Glutamatergic neuron (in vitro differentiated cells): ENCODE measurements at places on chromosomes 6 and 20. TPM values are rescaled to one million over a fixed set of nuclear protein-coding genes. Genes with fewer than 3 reads are reported as not detected.

DNA sequence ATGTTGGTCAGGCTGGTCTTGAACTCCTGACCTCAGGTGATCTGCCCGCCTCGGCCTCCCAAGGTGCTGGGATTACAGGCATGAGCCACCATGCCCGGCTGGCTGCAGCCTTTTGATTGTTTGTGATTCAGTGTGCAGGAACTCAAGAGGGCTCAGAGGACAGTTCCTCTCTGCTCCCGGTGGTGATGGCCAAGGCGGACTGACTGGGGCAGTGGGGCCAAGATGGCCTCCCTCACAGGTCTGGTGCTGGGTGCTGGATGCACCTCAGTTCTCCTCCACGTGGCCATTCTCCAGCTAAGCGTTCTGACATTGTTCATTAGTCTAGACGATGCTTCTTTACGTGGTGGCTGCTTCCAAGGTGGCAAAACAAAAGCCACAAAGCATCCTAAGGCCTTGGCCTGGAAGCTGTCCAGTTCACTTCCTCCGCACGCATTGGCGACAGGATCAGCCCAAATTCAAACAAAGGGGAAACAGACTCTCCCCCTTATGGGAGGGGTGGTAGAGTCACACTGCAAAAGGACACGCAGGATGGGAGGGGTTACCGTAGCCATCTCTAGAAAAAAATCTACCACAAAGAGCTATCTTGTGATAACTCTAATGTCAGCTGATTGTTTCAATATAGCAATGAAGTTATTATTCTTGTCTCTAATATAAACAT, 146.9 kb downstream of the FOXC1 start:
- no peak for DNase-seq
- peaks cover 23% of the 10 kb centered on the region for H3K36me3 ChIP-seq
- H3K27me3 ChIP-seq = no peaks in the 10 kb centered on the region
- no peak overlapping the region for H3K27ac ChIP-seq
- no peaks in the 10 kb centered on the region for H3K4me1 ChIP-seq
- no peak overlapping the region for H3K4me3 ChIP-seq

- no peak overlapping the region for H3K27ac ChIP-seq
- no peaks in the 10 kb centered on the region for H3K36me3 ChIP-seq
- peaks cover 32% of the 10 kb centered on the region for H3K4me1 ChIP-seq
- no peak for DNase-seq
Measured at GRCh38 chr20:47792021-47792618, 6.8 kb upstream of the SULF2 start.

HFE gene
- not detected for total RNA-seq

DNA sequence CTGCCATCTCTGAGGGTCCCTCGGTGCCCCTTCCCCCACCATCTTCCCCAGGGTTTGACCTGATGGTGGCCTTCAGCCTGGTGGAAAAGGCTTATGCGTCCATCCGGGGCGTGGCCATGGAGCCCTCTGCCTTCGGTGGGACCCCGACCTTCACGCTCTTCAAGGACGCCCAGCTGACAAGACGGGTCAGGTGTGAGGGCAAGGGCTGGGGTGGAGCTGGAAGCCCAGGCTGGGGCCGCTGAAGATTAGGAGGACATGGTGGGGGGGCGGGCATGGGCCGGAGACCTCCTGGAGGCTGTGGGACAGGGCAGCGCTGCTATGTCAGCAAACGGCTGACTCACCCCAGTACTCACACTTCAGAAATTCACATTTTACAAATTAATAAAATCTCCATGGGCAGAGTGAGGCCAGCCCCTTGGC, 23.5 kb downstream of the COL20A1 start:
- H3K4me1 ChIP-seq = no peaks in the 10 kb centered on the region
- no peak overlapping the region for H3K4me3 ChIP-seq
- no peak overlapping the region for H3K27ac ChIP-seq
- H3K36me3 ChIP-seq = no peaks in the 10 kb centered on the region
- DNase-seq = no peak

- peaks cover 24% of the 10 kb centered on the region for H3K27me3 ChIP-seq
- no peaks in the 10 kb centered on the region for H3K36me3 ChIP-seq
- no peak for DNase-seq
- H3K4me3 ChIP-seq = peak overlapping the region; percentile 96
- peaks cover 29% of the 10 kb centered on the region for H3K4me1 ChIP-seq
Measured at GRCh38 chr6:98840996-98841513, 6.7 kb downstream of the POU3F2 start.

DNA sequence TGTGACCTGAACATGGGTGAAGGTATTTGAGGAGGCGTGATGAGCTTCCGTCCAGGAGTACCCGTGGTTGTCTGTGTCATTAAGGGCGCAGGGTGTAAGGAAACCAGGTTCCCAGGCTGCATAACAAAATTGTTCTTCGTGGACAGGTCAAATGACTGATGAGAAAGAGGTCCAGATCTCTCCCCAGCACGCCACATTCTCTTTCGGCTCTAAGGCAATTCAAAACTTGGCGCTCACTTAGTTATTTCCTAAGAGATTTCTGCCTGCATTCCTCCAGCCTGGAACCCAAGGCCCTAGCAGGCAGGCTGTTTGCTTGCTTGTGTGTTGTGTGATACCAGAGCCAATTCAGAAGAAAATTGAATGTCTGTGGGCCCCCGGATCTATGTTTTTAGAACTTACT, 139.9 kb downstream of the AGPAT4 start:
- peaks cover 50% of the 10 kb centered on the region for H3K36me3 ChIP-seq
- no peak for DNase-seq
- H3K27me3 ChIP-seq = peaks cover 11% of the 10 kb centered on the region
- no peak overlapping the region for H3K4me3 ChIP-seq
- no peaks in the 10 kb centered on the region for H3K4me1 ChIP-seq
- no peak overlapping the region for H3K27ac ChIP-seq

- no peaks in the 10 kb centered on the region for H3K36me3 ChIP-seq
- peaks cover 22% of the 10 kb centered on the region for H3K4me1 ChIP-seq
- H3K27me3 ChIP-seq = peaks cover 9% of the 10 kb centered on the region
- H3K4me3 ChIP-seq = no peak overlapping the region
- H3K27ac ChIP-seq = no peak overlapping the region
Measured at GRCh38 chr20:62887860-62888239, 26.2 kb upstream of the TCFL5 start.

DNA sequence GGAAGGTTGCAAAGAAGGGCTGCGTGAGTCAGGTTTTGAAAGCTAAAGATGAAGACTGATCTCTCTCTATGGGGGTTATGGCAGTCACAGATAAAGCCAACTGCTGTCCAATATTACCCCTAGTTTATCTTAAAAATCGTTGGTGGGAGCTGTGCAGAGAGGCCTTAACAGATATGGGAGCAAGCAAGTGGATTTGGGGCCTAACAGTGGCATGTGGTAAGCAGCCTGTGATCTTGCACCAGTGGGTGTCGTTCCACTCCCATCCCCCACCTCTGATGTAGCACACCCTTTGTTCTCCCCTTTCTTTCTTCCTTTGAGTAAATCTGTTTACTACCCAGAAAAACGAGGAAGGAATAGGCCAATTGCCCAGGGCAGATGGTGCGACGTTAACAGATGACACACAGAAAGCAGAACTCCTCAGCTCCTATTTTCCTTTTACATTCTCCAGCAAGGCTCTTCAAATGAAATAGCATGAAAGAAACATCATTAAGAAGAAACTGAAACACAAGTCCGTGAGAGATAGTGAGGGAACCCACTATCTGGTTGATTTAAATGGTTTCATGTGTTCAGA, 274.1 kb upstream of the CITED2 start:
- peaks cover 22% of the 10 kb centered on the region for H3K4me1 ChIP-seq
- H3K36me3 ChIP-seq = peaks cover 4% of the 10 kb centered on the region

- no peaks in the 10 kb centered on the region for H3K36me3 ChIP-seq
- H3K27me3 ChIP-seq = peaks cover 12% of the 10 kb centered on the region
- no peak for DNase-seq
- H3K4me1 ChIP-seq = peaks cover 27% of the 10 kb centered on the region
- H3K4me3 ChIP-seq = peak overlapping the region; percentile 69
- H3K27ac ChIP-seq = no peak overlapping the region
Measured at GRCh38 chr20:63248835-63249591, 5.2 kb downstream of the NKAIN4 start.

GRCh38 chr6:14211562-14211942, 94.0 kb downstream of the CD83 start:
- peak overlapping the region; percentile 53 for H3K27ac ChIP-seq
- H3K27me3 ChIP-seq = peaks cover 9% of the 10 kb centered on the region
- peak overlapping the region; percentile 82 for H3K4me3 ChIP-seq
- no peaks in the 10 kb centered on the region for H3K36me3 ChIP-seq
- H3K4me1 ChIP-seq = peaks cover 39% of the 10 kb centered on the region

GRCh38 chr6:161031721-161032495, 40.3 kb downstream of the MAP3K4 start:
- no peaks in the 10 kb centered on the region for H3K36me3 ChIP-seq
- H3K27me3 ChIP-seq = no peaks in the 10 kb centered on the region
- H3K4me3 ChIP-seq = no peak overlapping the region
- DNase-seq = no peak
- H3K27ac ChIP-seq = no peak overlapping the region

HLA-DQB1 gene
- not detected for total RNA-seq

TCP11 gene
- not detected for total RNA-seq

MOCS1 gene
- total RNA-seq = 9.9 TPM

TFAP2B gene
- not detected for total RNA-seq

- no peak overlapping the region for H3K4me3 ChIP-seq
- no peak overlapping the region for H3K27ac ChIP-seq
- H3K27me3 ChIP-seq = peaks cover 2% of the 10 kb centered on the region
Measured at GRCh38 chr20:16063881-16064280, 509.4 kb downstream of the KIF16B start.

FAM217A gene
- total RNA-seq = not detected

GRCh38 chr6:19929312-19929711, 92.1 kb downstream of the ID4 start:
- DNase-seq = no peak
- no peaks in the 10 kb centered on the region for H3K4me1 ChIP-seq
- H3K27ac ChIP-seq = no peak overlapping the region
- H3K4me3 ChIP-seq = no peak overlapping the region
- H3K27me3 ChIP-seq = peaks cover 3% of the 10 kb centered on the region

DNA sequence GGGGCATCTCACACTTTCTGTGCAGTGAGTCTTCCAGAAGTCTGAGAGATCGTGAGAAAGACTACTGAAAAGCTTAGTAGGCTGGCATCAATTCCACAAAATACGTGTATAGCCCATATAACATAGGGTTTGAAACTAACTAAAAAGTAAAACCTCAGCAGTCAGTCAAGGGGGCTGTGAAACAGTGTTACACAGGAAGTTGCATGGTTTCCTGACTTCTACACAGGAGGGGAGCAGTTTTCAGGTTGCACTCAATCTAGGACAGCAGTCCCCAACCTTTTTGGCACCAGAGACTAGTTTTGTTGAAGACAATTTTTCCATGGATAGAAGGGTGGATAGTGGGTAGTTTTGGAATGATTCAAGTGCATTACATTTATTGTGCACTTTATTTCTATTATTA, 4.7 kb upstream of the LY86 start:
- H3K27me3 ChIP-seq = peaks cover 3% of the 10 kb centered on the region
- no peak overlapping the region for H3K4me3 ChIP-seq
- H3K36me3 ChIP-seq = peaks cover 23% of the 10 kb centered on the region
- peaks cover 12% of the 10 kb centered on the region for H3K4me1 ChIP-seq

- no peak overlapping the region for H3K4me3 ChIP-seq
- no peak for DNase-seq
- no peaks in the 10 kb centered on the region for H3K27me3 ChIP-seq
- H3K36me3 ChIP-seq = no peaks in the 10 kb centered on the region
Measured at GRCh38 chr20:17955302-17955701, 13.3 kb downstream of the SNX5 start.

TNNC2 gene
- total RNA-seq = 0.64 TPM

DNA sequence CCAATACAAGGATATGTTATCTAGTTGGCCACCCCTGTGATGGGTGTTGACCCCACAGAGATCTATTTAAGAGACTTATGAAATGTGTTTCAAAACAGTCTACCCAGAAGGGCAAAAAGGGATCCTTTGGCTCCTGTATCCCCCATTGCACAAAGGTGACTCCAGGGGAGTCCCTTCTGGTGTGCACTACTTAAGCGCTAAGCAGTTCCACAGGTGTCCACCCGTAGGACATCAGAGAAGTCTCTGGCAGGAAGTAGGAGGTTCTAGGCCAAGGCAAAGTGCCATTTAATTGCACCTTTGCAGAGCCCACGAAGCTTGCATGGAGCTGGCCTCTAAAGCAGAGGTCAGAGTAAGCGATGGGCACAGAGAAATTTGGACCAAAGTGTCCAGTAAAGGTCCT, 147.7 kb downstream of the MRPL14 start:
- H3K4me3 ChIP-seq = no peak overlapping the region
- H3K36me3 ChIP-seq = no peaks in the 10 kb centered on the region
- no peak overlapping the region for H3K27ac ChIP-seq
- H3K4me1 ChIP-seq = no peaks in the 10 kb centered on the region

COL21A1 gene
- 0.69 TPM for total RNA-seq

PCSK2 gene
- total RNA-seq = 28.7 TPM

CST1 gene
- total RNA-seq = not detected

- peaks cover 4% of the 10 kb centered on the region for H3K36me3 ChIP-seq
- H3K27ac ChIP-seq = peak overlapping the region; percentile 92
- H3K4me3 ChIP-seq = peak overlapping the region; percentile 93
- H3K27me3 ChIP-seq = peaks cover 21% of the 10 kb centered on the region
Measured at GRCh38 chr6:31659649-31660380, 763 bp downstream of the C6orf47 start.

GRCh38 chr20:36550790-36551299, 9.5 kb downstream of the MYL9 start:
- H3K27me3 ChIP-seq = peaks cover 3% of the 10 kb centered on the region
- H3K4me1 ChIP-seq = peaks cover 4% of the 10 kb centered on the region
- no peak overlapping the region for H3K4me3 ChIP-seq
- no peak for DNase-seq
- no peak overlapping the region for H3K27ac ChIP-seq

- peaks cover 2% of the 10 kb centered on the region for H3K27me3 ChIP-seq
- H3K4me3 ChIP-seq = no peak overlapping the region
- DNase-seq = no peak
Measured at GRCh38 chr6:144314562-144314961, 29.4 kb downstream of the UTRN start.
